ENCODE measurements at places on chromosomes 11 and 22.

- peak; percentile 49 for DNase-seq
These were observed 86.0 kb downstream of the RPS6KA4 start for GRCh38 chr11:64444838-64445441.

DNA sequence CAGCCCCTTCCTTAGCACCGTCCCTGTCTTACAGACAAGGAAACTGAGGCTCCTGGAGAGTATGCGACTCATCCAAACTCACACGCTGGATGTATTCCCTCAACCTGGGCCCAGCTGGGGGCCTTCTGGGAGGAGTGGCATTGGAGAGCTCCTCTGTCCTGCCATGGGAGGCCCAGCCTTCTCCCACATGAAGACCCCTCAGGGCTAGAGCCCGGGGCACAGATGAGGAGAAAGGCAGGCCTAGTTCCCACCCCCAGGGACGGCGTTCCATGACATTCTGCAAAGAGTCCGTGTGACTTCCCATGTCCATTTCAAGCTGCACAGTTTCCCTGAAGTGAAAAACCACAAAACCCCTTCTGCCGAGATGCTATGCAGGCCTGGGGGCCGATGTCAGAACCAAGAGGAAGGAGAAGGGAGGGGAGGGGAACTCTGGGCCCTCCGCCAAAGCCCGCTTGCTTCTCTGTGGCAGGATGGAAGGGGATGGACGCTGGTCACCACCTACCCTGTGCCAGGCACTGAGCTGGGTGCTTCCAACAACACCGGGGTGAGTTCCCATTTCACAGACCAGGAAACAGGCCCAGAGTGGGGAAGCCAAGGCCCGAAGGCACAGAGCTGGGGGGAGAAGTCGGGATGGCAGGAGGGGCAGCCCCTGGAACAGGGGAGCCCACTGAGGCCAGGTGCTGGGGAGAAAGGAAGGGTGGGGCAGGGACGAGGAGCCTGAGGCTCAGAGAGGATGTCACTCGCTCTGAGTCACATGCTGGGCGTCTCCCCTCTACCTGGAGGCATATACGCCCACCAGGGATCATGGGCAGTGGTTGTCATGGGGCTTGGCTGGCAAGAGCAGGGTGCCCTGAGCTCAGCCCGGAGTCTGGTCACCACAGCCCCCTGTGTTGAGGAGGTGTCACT, 15.7 kb downstream of the RAC2 start:
- no peak for DNase-seq

- peak; percentile 32 for DNase-seq
These were observed 789 bp upstream of the POLA2 start for GRCh38 chr11:65260756-65261590.

GRCh38 chr11:119714590-119714989, 14.4 kb downstream of the NECTIN1 start:
- no peak for DNase-seq
